Neural crest cell (in vitro differentiated cells): ENCODE measurements at places on chromosomes 2 and 18.

- no peak overlapping the region for H3K4me3 ChIP-seq
- no peak for DNase-seq
- no peaks in the 10 kb centered on the region for H3K4me1 ChIP-seq
- no peak overlapping the region for H3K27ac ChIP-seq
- H3K36me3 ChIP-seq = no peaks in the 10 kb centered on the region
- H3K27me3 ChIP-seq = no peaks in the 10 kb centered on the region
These were observed 714.5 kb downstream of the PLCL1 start for GRCh38 chr2:198518935-198519334.

GRCh38 chr18:61851279-61851678, 41.5 kb downstream of the RNF152 start:
- H3K27me3 ChIP-seq = no peaks in the 10 kb centered on the region
- H3K4me3 ChIP-seq = no peak overlapping the region
- H3K36me3 ChIP-seq = no peaks in the 10 kb centered on the region
- no peak for DNase-seq

DNA sequence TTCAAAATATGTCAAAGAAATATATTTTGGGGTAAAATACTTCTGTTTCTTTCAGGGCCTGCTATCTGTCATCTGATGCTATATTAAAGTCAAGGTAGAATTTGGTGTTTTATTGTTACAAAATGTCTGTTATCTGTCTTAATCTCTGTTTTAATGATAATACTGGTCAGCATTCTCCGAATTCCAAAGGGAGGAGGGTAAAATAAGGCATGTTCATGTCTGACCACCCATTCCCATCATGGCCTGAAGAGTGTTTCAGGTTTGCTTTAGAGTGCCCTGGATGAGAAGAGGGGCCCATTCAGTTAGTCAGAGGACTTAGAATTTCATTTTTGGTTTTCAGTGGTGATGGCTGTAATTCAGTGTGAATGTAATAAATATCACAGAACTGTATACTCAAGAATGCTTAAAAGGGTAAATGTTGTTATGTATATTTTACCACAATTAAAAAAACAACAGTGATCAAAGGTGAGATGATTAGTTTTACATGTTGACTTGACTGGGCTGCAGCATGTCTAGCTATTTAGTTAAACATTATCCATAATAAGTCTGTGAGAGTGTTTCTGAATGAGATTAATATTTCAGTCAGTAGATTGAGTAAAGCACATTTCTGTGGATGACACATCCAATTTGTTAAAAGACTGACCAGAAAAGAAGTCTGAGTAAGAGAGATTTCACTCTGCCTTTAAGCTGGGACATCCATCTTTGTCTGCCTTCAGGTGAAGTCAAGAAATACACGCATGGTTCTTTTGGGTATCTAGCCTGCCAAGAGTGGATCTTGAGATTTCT, 467.9 kb upstream of the SYT4 start:
- H3K27me3 ChIP-seq = no peaks in the 10 kb centered on the region
- no peak overlapping the region for H3K27ac ChIP-seq
- DNase-seq = no peak
- H3K4me1 ChIP-seq = no peaks in the 10 kb centered on the region

DNA sequence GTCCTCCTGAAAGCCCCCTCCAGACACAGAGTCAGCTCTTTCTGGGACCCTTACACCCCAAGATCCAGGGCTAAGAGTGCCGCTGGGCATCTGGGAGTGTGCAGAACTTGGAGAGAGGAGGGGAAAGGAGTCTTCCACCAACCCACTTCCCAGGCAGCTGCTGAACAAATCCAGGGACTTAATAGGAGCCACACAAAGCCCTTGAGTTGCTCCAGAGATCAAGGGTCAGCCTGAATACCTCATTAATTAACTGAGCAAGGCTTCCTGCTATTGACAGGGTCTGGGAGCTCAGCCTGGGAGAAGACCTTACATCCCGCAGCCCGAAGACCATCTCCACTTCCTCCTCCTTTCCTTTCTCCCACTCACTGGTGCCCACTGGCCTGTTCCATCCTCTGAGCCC, 108.3 kb downstream of the CELF4 start:
- no peak for DNase-seq
- H3K4me3 ChIP-seq = no peak overlapping the region
- no peak overlapping the region for H3K27ac ChIP-seq
- H3K36me3 ChIP-seq = no peaks in the 10 kb centered on the region
- peaks cover 24% of the 10 kb centered on the region for H3K4me1 ChIP-seq
- no peaks in the 10 kb centered on the region for H3K27me3 ChIP-seq

DNA sequence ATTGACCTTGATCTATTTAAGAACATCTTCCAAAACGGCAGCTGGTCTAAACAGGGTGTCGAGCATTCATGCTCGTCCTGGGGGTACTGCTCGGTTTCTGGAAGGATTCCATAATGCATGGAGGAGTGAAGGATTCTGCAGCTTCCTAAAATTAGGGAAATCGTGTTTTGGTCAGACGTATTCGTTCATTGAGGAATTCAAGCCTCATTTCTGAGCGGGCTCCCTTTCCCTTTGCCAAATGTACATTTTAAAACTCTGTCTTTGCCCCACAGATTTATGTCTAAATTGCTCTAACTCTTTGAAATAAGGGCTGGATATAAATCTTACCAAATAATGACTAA, 144.0 kb downstream of the BCL11A start:
- DNase-seq = no peak
- H3K27me3 ChIP-seq = peaks cover 12% of the 10 kb centered on the region
- H3K4me1 ChIP-seq = peaks cover 27% of the 10 kb centered on the region
- no peaks in the 10 kb centered on the region for H3K36me3 ChIP-seq
- no peak overlapping the region for H3K4me3 ChIP-seq

- H3K36me3 ChIP-seq = no peaks in the 10 kb centered on the region
- no peaks in the 10 kb centered on the region for H3K4me1 ChIP-seq
- DNase-seq = no peak
- peaks cover 14% of the 10 kb centered on the region for H3K27me3 ChIP-seq
- H3K4me3 ChIP-seq = no peak overlapping the region
These were observed 2.6 kb downstream of the UGT1A10 start for GRCh38 chr2:233638836-233639235.

GRCh38 chr2:84033347-84033974, 425.6 kb downstream of the SUCLG1 start:
- H3K4me3 ChIP-seq = no peak overlapping the region
- no peaks in the 10 kb centered on the region for H3K36me3 ChIP-seq
- no peak for DNase-seq
